NCI-H2107 (cell line): ENCODE measurements at places on chromosomes 11 and 22.

DNA sequence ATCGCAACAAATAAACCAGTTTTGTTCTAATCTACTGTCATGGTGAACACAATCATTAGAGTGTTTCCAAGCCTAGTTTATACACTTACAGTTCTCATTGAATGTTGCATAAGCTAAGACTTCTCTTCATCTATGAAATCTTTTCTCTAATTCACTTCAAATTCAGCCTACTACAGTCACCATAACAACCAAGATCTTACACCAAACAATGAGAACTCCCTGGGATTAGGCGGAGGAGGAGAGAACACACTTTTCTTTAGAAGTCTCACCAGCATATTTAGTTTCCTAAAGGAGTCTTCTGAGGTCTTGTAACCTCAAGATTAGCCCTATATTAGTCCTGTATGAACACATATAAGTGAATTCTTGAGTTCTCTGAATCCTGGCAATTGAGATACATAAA is 1889.7 kb downstream of the LRRC4C start:
- DNase-seq = no peak

DNA sequence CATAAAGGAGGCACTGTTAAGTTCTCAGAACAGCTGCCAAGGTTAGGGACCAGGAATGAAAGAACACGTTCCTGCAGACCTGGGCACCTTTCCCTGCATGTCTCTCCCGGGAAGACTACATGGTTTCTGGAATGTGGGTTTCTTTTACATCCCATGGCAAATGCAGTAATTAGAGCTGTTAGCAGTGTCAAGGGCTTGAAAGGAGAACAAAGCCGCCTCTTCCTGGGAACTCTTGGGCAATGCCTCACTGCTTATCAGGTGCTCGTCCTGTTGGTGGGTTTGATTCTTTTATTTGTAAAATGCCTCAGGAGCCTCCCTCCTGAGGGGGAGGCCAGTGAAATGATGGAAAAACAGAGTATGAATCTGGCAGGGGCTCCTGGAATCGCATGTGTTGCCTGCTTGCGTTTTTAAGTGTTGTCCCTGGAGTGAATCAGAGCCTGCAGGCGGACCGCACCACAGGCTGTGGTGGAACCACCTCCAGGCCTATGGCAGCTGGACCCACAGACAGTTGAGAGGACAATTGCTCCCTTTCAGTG is 723 bp upstream of the C22orf31 start:
- peak; percentile 9 for DNase-seq

- no peak for DNase-seq
Observed at GRCh38 chr22:23685205-23685784, 5.5 kb upstream of the RGL4 start.

GRCh38 chr11:113287801-113288200 is 26.6 kb upstream of the TTC12 start:
- no peak for DNase-seq

GRCh38 chr11:68461575-68461917 is 994 bp downstream of the PPP6R3 start:
- no peak for DNase-seq

DNA sequence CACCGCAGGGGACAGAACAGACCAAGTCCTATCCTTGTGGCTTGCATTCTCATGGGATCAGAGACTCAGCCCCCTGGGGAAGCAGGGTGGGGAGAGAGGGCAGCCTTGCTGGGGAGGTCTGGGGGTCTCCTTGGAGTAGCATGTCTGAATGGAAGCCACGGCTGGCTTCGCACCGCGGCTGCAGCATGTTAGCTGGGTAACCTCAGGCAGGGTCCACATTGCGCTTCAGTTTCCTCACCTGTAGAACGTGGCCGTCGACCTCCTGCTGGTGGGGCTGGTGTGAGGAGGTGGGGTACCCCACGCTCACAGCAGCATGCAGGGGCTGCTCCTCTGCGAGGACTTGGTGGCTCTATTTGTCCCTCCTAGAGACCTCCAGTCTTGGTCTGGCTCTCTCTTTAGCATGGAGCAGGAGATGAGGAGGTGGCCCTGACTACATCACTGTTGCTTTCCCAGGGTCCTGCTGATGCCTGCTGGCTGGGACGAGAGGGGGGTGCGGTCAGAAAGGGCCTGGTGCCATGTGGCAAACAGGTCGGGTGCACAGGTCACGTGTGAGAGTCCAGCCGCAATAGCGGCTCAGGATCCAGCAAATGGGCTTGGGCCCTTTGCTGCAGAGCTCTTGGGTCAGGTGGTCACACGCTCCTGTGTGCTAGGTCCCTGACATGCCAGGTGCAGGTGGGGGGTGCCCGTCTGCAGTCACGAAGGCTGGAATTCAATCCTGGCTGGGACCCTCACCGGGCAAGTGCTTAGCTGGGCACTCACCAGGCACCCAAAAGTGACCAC is 35.4 kb upstream of the SMIM38 start:
- no peak for DNase-seq

- no peak for DNase-seq
Observed at GRCh38 chr11:91174193-91174592, 951.3 kb upstream of the CHORDC1 start.

GRCh38 chr11:109668973-109669634 is 247.1 kb downstream of the C11orf87 start:
- no peak for DNase-seq

DNA sequence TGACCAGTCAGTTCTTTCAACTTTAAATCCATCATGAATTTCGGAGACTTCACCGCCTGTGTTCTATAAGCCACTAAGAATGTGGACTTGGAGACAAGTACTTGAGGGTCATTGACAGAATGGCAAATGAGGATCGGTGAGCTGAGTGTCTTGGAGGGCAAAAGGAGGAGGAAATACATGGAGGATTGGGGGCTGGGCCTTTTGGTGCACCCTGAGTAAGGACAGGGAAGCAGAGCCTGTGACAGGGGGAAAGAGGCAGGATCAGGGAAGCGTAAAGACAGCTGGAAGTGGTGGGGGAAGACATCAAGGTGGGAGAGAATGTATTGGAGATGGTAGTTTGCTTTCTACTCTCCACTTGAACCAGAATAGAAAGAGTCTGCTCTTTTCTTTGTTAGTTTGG is 70.4 kb upstream of the MTMR2 start:
- no peak for DNase-seq

- DNase-seq = no peak
Observed at GRCh38 chr11:76669901-76670484, 554 bp downstream of the LRRC32 start.

GRCh38 chr22:32758866-32759385 is 42.6 kb upstream of the TIMP3 start:
- DNase-seq = no peak

DNA sequence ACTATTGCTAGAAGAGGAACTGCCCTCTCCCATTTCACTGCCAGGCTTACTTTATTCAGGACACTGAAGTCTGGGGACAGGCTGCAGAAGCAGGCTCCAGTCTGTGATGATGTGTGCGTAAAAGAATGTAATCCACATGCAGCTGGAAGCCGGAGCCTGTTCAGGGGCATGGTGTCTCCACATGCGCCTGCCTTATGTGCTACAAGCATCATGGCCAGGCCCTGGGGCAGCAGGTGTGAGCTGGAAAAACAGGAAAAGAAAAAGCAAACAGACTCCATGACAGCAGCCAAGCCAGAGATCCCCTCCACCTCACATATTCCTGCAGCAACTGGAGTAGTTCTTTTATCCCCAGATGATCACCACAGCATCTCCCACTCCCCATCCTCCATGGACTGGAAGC is 33.4 kb downstream of the ARFGAP2 start:
- DNase-seq = no peak

DNA sequence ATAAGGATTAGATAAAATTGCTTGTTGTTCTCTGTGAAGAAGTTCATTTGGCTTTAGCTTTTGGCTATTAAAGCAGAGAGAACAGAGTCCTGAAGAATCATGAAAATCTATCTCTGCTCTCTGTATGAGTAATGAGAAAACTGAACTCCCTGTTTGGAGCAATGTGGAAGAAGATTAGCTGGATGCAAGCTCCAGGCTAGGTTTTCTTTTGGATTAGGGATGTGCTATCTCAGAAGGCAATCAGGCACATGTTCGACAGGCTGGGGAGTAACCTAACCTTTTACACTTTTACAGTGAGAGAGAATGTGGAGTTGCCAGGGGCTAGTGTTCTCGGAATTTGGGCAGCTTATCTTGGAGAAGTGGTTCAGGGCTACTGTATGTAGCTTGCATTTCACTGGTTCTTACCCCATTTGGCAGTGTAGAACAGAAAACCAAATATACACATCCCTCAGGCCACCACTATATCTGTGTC is 8.5 kb upstream of the SLN start:
- no peak for DNase-seq
